GM13977 (cell line): ENCODE measurements at places on chromosomes 5 and 9.

- DNase-seq = no peak
Measured at GRCh38 chr5:98468188-98468869, 305.1 kb upstream of the RGMB start.

GRCh38 chr5:134944630-134945029, 23.1 kb upstream of the CATSPER3 start:
- no peak for DNase-seq

DNA sequence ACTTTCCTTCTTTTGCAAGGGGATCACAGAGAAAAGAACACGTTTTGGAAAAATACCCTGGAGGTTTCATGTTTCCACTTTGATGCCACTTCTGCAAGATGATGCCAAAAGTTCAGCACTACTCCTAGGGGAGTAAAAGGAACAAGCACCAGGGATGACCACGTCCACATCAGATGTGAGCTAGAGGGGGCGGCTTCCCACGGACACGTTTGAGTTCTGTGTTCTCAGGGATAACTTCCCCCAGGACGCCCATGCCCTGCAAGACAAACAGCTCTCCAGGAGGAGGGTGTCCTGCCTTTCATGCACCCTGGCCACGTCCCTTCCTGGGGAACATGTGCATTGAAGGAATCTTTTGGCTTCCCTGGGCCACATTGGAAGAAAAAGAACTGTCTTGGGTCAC, 66.6 kb upstream of the TRIO start:
- DNase-seq = no peak

GRCh38 chr5:31770132-31770720, 131.3 kb downstream of the PDZD2 start:
- DNase-seq = no peak

GRCh38 chr5:176798949-176799348, 11.4 kb upstream of the UNC5A start:
- no peak for DNase-seq

- no peak for DNase-seq
Measured at GRCh38 chr9:128912270-128912853, 8.4 kb upstream of the PHYHD1 start.

- no peak for DNase-seq
Measured at GRCh38 chr5:81214848-81215247, 18.3 kb upstream of the CKMT2 start.

DNA sequence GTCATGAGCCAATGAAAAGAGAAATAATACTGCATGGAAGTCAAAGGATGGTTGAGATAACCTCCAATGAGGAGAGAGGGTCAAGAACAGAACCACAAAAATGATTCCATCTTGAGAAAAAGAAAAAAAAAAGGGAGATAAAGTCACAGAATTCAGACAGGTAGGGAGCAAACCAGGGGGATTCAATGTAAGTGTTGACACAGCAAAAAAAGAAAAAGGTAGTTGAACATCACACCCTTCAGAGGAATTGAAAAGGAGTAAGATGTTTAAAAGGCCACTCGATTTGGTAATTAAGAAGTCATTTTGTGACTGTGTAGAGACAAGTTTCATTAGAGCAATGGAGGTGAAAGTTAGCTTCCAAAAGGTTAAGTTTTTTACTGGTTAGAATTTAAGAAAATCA, 79.3 kb downstream of the ERP44 start:
- DNase-seq = no peak

DNA sequence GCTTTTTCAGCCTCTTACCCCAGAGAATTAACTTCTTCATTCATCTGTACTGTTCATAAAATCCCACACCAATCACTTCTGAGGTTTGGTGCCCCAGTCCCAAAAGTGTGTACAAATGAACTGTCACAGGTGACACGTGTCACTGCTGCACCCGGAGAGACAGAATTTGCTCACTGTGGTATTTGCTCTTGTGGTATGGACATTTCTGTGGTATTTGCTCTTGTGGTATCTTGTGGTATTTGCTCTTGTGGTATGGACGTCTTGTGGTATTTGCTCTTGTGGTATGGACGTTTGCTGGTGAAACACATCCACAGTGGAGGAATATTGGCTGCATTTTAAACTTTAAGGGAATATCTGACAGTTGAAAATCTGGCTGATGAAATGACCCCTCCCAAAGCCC, 214.9 kb upstream of the DAP start:
- no peak for DNase-seq
